SK-N-MC (cell line): ENCODE measurements at places on chromosomes 4 and X.

GRCh38 chr4:17583941-17584340 is 6.9 kb downstream of the LAP3 start:
- DNase-seq, result no peak

DNA sequence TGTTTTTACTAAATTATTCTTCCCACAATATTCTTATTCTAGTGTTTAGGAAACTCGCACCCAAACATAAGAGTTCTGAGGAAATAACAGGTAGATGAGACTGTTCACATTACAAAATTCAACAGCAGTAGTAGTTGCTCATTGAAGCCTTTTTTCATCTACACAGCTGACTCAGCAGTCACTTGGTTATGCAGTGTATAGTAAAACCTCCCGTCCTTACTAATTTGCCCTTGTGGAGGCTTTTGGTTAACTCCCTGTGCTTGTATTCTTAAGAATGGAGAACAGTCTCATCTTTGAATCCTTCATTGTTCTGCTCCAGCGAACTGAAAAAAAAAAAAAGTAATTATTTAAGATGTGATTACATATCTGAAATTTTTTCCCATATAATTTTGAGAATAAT is 1716.6 kb downstream of the PCDH7 start:
- DNase-seq, result no peak

DNA sequence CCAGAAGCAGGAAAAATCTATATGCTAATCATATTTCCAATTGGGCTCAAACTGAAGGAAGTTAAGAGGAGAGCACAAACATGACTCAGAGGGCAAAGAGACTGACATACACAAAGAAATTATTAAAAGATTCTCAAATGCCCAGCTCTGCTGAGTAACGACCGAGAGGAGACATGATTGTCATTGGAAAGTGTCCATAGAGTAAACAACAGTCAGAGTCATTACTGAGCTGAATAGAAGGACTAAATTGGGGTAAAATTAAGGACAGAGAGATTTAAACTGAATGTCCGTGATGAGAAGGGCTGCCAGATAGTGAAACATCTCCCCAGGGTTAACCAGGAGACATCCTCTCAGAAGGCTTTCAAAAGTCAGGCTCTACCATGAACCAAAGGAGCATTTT is 111.2 kb upstream of the GALNT7 start:
- DNase-seq, result no peak

- DNase-seq, result no peak
These were observed 225.1 kb downstream of the NR3C2 start for GRCh38 chr4:148216866-148217814.

DNA sequence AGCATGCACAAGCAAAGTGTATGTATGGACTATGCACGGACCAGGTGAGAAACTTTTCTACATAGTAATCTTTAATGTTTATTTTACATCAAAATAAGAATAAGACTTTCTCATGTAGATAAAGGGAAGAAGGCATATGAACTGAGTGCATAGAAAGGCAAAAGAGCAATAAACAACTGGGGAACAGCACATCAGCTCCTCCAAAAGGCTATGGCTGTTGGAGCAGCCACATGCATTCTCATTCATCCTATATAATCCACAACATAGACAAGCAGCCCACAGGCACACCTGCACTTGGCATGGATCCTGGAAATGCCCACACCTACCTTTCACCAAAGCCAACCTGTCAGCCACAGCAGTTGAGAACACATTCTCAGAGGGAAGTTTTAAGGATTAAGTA is 586.9 kb upstream of the INTU start:
- no peak for DNase-seq

- DNase-seq, result no peak
These were observed 2.4 kb upstream of the SLC9A6 start for GRCh38 chrX:135982860-135983259.

GRCh38 chr4:70994387-70995099 is 1.1 kb downstream of the DCK start:
- DNase-seq, result no peak
